ENCODE measurements at places on chromosomes 4 and X.

DNA sequence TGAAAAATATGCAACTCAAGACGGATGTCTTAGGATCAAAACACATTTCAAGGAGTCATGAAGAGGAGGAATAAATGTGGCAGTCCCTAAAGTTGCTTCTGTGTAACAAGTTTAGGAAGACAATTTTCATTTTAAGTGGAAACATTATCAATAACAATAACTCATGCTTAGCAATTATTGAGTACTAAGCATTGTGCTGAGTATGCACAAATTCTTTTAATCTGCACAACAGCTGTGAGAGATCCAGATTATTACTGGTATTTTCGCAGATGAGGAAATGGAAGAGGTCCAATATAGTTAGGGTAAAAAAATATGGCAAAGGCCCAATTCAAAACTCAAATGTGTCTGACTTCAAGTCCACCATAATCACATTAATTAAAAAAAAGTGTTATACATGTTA, 2.9 kb upstream of the TEX13B start:
- DNase-seq = no peak

DNA sequence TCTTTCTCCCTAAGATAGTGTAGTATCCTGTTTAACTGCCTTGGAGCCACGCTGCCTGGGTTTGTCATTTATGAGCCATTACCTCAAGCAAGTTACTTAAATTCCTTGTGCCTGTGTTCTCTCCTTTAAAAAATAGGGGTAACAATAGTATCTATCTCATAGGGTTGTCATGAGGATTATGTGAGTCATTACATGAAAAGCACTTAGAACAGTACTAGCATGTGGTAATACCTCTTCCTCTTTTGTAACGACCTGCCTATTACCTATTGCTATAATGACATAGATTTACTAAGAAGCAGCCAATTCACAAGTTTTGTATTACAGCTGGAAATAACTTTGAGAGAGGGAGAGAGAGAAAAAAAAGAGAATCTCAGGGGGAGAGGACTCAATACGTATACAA, 834.7 kb downstream of the RAPGEF2 start:
- no peak for DNase-seq

GRCh38 chr4:169774466-169775445, 17.0 kb upstream of the HPF1 start:
- peak; percentile 28 for DNase-seq

DNA sequence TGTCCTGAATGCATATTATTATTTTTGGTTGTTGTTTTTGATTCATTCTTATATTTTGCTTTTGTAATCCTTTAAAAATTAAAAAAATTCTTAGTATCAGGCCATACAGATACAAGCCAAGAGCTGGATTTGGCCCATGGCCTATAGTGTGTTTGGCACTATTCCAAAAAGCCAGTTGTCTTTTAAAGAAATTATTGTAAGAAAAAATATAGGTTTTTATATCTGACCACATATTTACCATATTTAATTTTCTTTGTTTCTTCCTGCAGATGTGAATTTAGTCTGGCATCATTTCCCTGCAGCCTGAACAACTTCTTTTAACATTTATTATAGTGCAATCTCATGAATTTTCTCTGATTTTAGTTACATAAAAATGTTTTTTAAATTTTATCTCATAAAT, 652.8 kb upstream of the NR3C2 start:
- no peak for DNase-seq

GRCh38 chr4:6278801-6279197, 9.1 kb downstream of the WFS1 start:
- peak; percentile 84 for DNase-seq

Data from hematopoietic multipotent progenitor cell treated with erythropoietin and hydrocortisone succinate and interleukin-3 and kit ligand, for 6 days (in vitro differentiated cells).